Right atrium auricular region (tissue), 2 donors: ENCODE measurements at places on chromosomes 5 and 9. TPM values are rescaled to one million over a fixed set of nuclear protein-coding genes. Genes with fewer than 3 reads are reported as not detected.
A peak's percentile ranks its signal among the peaks of the same experiment; 100 is the strongest.

DNA sequence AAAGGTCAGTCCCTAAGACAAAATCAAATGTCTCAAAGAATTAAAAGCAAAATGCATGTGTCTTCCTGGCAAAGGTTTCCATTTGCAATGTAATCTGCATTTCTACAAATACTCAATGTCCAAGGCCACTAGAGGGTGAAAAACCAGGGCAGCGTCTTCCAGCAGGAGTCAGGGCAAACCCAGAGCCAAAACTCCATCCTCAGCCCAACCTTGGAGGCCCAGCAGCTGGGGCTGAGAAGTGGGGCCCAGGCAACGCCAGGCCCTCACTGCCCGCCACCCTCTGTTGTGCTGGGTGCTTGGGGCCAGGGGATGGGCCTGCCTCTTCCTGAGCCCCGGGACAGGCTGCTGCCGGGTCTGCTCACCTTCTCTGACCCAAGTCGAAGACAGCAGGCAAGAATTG lies 200.1 kb downstream of the PAX5 start:
- DNase-seq = no peak

The CLPTM1L gene
- total RNA-seq = 85.4 TPM

The NPR2 gene
- total RNA-seq = 17.7 TPM

DNA sequence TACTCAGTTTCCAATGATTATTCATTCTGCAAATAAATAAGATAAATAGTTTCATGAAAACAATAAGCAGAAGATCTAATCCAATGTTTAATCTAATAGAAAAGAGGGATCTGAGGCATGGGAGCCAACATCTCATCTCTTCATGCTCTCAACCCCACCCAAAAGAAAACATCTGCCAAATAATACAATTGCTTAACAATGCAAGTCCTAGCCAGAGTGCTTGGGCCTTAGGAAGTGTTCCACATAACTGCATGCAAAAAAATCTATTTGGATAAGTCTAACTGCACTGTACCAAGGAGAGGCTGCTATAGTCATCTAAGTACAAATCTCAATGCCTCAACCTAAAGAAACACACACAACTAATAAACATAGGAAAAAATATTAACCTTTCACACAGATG lies 606.0 kb downstream of the CDH9 start:
- no peak for DNase-seq

- DNase-seq = no peak
These were observed 15.9 kb upstream of the RPL26L1 start for GRCh38 chr5:172943283-172943841.

DNA sequence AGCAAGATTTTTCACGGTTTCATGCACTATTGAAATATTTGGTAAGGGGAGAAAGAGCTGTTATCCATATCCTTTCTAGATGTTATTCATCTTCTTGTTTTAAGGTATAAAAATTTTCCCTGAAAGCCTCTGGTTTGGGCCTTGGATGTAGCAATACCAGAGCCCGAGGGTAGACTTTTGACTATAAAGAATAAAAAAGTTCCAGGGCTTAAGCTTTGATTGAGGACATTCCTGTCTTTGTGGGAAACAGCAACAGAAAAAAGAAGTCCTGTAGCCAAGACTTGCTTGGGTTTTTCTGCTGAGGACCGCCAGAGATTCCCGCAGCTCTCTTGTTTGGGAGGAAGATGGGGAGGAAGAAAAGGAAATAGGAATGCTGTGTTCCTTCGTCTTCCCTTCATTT lies 440.0 kb upstream of the WWC1 start:
- no peak for DNase-seq

GRCh38 chr5:52648726-52649125 lies 139.0 kb upstream of the ITGA1 start:
- no peak for DNase-seq

DNA sequence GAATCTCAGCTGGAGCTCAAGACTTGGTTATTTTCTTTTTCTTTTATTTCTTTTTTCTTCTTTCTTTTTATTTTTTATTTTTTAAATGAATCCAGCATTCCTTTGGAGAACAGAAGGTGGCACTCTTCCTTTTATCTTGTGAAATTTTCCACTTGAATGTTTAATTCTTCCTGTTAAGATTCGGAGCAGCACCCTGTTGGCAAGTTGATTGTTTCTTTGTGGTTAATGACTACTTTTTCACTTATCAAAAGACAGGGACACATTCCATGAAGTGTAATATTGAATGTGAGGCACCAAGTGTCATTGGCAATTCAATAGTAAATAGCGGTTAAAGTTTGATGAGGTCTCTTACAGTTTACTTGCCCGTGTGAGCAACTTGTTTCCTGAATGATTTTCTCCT lies 240.5 kb upstream of the CHD1 start:
- no peak for DNase-seq

The PHYHD1 gene
- total RNA-seq = 51.9 TPM

DNA sequence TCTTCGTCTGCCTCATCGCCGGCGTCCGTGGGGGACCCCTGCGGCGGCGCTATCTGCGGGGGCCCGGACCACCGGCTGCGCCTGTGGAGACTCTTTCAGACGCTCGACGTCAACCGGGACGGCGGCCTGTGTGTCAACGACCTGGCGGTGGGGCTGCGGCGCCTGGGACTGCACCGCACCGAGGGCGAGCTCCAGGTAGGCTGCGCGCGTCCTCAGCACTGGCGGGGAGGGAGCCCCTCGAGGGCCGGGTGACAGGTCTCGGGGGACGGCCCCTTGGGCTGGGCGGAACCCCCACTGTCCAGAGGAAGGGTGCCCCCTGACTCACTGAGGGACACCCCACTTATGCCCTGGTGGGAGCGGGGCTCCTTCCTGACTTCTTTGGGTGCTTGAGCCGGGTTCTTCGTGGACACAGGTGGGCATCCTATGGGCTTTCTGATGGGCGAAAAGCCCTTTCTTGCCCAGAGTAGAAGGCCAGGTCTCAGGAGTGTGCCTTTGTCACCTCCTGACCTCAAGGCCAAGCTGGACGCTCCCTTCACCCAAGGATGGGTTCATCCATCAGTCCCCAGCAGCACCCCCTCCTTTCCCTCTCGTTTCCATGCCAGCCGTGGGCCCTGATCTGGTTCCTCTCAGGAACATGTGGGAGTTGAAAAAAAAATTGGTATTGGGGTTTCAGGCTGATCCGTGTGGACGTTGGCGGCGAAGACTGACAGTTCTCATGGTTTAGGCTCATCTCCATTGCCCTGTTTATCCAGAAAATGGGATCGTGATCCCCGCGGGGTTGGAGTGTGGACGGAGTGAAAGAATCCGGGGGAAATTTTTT lies 564 bp downstream of the SLC25A25 start:
- DNase-seq = peak; percentile 64

DNA sequence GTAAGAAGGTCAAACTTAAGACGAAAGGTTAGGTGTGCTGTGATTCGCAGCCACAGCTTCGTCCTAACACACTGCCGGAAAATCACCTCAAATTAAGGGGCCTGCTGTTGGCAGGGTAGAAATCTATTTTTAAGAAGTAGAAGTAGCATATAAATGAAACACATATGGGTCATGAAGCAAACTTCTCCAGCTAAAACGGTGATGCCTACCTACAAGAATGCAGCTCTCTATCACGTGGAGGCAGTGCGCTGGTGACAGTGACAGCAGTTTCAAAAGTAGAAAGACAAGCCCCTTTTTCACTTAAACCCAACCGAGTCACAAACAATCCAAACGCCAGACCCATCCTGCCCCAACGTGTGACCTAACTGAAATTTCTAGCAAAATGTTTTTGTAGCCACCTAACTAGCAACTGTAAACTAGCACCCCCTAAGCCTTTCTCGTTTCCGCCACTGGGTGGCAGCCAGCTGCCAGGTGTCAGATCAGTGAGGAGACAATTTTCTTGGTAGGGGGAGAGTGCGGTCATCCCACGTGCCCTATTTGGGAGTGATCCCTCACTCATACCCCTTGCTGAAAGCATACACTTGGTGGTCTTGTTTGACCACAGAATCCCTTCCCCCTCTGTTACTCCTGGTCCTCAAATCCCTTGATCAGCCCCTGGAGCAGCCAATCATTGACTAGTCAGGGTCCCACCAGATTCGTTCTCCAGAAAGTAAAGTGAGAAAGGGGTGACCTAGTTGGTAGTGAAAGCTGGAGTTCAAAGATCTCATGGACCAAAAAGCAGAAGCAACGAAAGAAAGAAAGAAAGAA lies 71.8 kb upstream of the MAMDC2 start:
- peak; percentile 84 for DNase-seq

- DNase-seq = no peak
These were observed 35.1 kb downstream of the SPTAN1 start for GRCh38 chr9:128587453-128587852.

The PLAC8L1 gene
- not detected for total RNA-seq

DNA sequence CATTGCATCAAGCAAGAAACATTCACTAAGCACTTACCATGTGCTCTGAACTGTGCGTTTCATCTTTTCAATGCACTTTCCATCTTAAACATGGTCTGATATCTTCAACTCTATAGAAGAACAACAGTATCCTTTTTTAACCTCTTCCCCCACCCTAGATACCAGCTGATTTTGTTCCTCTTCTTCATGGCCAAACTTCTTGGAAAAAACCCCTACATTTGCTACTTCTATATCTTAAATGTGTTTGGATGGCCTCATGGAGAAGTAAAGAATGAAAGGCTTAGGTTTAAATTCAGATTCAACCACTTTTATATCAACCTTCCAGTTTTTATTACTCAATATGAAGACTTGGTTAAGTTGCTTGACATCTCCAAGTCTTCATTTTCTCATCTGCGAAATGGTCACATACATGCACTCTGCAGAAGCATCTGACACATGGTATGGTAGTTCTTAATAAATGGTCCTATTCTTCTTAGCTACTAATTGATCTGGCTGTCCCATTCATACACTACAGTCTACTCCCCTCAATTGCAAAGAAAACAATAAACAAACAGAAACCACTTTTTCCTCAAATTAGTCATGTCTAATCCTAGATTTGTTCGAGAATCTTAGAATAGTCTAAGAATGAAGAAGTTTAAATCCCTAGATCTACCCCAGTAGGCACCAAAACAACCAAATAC lies 59.4 kb downstream of the FYB1 start:
- DNase-seq = no peak

DNA sequence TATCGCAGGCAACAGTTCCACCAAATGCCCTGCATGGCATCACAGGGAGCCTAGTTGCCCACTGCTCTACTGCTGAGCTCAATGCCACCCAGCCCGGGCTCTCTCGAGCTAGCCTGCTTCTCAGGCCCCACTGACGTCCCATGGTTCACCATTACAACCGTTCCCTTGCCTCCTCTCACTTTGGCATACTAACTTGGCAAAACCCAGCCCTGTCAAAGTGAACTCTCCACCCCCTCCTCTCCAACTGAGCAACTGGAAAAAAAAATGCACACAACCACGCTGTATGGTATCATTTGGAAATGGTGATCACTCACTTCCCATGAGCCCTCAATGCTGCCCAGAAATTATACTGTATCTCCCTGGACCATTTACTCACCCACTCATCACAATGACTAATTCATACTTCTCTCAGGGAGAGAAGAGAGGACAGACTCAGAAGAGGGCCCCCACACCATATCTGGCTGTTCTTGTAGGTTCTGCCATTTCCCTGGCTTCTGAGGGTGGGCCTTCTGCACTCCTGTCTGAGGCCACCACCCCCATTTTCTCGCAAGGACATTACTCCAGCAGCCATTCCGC lies 51.4 kb upstream of the RARS1 start:
- DNase-seq = no peak

- no peak for DNase-seq
These were observed 299.2 kb downstream of the EDIL3 start for GRCh38 chr5:84085387-84086041.

- no peak for DNase-seq
These were observed 1026.9 kb downstream of the PTPRD start for GRCh38 chr9:9585920-9586319.

The CDH10 gene
- 0.74 TPM for total RNA-seq

DNA sequence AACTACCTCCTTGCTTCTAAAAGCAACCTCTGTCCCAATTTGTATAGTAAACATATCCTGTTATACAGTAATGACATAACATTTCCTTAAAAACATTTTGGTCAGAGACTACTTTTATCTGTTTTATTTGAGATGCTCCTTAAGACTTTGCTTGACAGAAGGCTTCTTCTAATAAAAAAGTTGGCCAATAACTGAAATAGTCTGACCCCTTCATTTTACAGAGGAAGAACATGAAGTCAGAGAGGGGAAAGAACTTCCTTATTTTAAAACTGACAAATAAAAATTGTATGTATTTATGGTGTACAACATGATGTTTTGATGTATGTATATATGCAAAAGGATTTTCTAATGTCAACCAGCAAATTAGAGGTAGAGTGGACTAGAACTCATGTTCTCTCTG lies 35.8 kb upstream of the SPARC start:
- DNase-seq = no peak

DNA sequence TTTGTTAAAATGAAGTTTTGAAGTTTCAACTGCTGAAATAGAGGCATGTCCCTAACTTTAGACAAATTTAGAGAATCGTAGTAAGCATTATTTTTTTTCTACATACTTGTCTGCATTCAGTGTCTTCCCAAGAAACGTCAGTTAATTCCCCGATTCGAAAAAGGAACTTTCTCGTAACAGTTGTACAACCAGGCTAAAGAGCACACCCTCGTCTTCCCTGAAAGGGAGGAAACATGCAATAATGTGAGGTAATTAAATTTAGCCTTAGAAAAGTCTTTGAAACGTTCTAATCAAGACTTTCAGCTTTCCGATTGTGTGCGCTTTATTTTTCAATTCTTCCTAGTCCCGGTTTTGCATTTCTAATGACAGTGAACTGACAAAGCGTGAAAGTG lies 374 bp upstream of the SLC1A3 start:
- DNase-seq = no peak

DNA sequence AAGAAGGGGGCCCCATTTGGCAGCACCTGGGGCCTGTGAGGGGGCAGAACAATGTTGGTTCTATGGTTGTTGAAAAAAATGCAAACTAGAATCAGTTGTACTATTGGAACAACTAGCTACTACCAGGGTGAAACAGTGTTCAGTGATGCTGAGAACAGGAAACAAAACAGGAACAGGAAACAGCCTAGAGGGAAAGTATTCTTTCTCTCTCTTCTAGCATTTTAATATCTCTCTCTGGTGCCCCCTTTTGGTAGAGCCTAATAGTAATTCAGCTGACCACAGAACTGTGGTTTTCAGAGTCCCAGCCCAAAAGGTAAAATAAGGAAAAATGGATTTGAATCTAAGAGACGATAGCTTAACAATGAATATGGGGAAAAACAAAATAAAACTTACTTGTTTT lies 138.0 kb upstream of the KCNN2 start:
- no peak for DNase-seq

DNA sequence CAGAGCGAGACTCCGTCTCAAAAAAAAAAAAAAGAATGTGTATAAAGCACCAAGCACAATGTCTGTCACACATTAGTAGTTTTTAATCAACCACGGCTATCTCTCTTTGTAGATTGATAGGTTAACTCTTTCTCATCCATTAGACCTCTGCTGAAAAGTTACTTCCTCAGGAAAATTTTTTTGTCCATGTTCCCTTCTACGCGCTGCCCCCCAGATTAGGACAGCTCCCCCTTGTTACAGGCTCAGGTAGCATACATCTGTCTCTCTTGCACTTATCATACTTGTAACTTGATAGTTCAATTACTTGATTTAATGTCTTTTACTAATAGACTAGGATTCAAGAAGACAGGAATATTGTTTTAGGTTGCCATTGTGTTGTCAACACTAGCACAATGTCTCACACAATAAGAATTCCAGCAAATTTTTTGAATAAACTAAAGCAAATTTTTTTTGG lies 1.5 kb downstream of the SPDL1 start:
- DNase-seq = no peak
